Left renal cortex interstitium (tissue), 4 donors: ENCODE measurements at places on chromosomes 6 and 20. TPM values are rescaled to one million over a fixed set of nuclear protein-coding genes. Genes with fewer than 3 reads are reported as not detected.

Gene CPNE5
- polyA plus RNA-seq: 13.2 TPM

DNA sequence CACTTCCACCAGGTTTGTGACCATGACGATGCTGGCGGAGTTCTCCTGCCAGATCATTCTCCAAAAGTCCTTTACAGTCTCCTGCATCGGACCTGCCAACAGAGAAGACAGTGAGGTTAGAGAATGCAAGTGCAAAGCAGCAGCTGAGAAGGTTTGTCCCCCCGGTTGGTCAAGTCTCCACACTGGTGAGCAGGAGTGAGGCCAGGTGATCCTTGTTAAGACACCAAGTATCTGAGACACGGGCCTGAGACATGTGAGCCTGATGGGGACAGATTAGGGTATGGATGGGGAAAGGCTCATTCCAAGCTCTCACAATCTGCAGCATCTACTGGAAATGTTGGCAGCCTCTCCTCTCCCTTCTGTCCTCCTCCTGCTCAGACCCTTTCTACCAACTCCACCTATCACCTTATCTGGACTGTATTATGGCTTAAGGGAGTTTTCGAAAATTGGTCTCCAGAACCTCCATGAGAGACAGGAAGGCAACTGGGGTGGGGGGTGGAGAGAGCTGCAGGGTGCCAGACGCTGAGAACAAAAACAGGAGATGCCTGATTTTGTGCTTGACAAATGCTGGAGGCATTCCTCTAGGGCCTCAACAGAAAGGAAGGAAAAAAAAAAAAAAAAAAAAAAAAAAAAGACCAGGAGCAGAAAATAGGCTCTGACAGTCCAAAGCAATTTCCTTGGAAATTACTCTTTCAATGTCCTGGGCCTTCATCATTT, 500.4 kb upstream of the CHD6 start:
- DNase-seq: no peak

Gene HRH3
- polyA plus RNA-seq: 0.08 TPM

DNA sequence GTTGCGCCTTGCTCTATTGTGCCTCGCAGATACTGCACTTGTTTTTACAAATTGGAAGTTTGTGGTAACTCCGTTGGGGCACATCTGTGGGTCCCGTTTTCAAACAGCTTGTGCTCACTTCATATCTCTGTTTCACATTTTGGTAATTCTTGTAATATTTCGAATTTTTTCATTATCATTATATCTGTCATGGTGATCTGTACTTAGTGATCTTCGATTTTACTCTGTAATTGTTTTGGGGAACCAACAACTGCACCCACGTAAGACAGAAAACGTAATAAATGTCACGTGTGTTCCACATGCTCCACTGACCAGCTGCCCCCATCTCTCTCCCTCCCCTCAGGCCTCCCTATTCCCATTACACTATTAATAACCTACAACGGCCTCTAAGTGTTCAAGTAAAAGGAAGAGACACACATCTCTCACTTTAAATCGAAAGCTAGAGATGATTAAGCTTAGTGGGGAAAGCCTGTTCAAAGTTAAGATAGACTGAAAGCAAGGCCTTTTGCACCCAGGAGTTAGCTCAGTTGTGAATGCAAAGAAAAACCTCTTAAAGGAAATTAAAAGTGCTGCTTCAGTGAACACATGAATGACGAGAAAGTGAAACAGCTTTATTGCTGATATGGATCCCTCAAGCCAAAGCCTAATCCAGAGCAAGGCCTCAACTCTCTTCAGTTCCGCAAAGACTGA, 26.9 kb downstream of the TTLL2 start:
- DNase-seq: no peak

DNA sequence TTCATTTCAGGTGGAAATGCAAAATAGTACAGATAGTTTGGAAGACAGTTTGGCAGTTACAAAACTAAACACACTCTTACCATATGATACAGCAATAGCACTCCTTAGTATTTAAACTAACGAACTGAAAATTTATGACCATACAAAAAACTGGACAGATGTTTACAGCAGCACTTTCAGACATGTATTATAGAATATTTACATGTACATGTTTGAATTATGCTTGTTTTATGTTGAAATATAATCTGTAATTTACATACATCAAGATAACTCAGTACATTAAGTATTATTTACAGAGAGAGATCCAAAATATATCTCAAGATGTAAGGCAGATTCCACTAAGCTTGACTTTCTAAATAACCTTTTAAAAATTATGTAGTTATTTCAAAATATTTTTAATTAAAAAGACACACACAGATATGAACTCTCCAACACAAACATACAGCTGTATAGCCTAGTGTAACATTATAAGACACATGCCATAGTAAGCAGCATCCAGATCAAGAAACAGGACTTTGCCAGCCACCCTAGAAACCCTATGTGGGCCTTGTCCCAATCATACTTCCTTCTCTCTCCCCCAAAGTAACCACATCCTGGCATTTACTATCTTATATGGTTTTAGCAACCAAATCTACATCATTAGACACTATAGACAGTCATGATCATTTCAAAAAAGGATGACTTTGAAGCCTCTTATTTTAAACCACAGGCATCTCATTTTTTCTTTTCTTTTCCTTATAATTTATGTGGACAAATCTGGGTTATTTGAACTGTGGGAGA, 82.2 kb downstream of the MAN1A1 start:
- DNase-seq: no peak

- no peak for DNase-seq
These were observed 3.1 kb downstream of the DSP start for GRCh38 chr6:7544597-7544996.

GRCh38 chr6:163844357-163844756, 429.8 kb downstream of the QKI start:
- DNase-seq: no peak

- no peak for DNase-seq
These were observed 70.8 kb upstream of the RIPOR2 start for GRCh38 chr6:25006565-25007001.

- DNase-seq: no peak
These were observed 34.0 kb upstream of the FOXO3 start for GRCh38 chr6:108526739-108527174.

Gene CLPSL1
- 0.73 TPM for polyA plus RNA-seq

Gene NRSN1
- polyA plus RNA-seq: 0.88 TPM

DNA sequence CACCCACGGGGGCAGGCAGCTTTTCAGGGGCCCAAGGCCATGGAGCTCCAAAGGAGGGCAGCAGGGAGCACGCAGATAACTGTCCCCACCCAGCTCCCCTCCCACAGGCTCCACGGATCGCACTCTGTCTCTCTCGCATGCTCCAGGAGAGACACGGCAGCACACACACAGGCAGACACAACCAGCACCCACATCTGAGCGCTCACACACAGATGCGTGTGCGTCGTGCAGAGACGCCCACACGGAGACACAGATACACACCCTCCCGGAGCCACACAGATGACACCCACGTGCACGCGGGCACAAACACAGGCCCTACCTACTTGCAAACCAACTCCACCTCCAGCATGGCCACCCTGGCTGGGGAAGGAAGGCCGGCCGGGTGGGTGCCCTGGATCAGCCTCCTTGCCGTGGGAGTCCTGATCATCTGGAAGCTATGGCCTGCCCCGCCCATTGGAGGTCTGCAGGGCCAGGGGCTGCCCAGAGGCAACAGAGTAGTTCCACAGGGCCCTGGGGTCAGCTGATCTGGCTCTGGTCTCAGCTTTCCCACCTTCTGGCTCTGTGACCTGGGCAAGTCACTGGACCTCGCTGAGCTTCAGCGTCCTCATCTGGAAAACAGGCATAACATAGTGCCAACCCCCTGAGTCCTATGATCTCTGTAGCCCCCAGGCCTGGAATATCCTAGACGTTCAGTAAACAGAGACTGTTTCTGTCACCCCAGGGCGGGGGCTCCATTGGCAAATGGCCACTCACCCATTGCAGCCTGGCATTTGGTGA, 31.5 kb downstream of the AAR2 start:
- DNase-seq: no peak

- DNase-seq: no peak
These were observed 33.6 kb upstream of the SENP6 start for GRCh38 chr6:75568100-75568499.

Gene TFAP2B
- 17.2 TPM for polyA plus RNA-seq

Gene GMEB2
- polyA plus RNA-seq: 8.2 TPM

GRCh38 chr20:5660346-5660745, 89.9 kb upstream of the SHLD1 start:
- DNase-seq: no peak

- DNase-seq: no peak
These were observed 230.8 kb downstream of the BCAS1 start for GRCh38 chr20:53839423-53840176.

Gene CCN6
- 3.1 TPM for polyA plus RNA-seq

DNA sequence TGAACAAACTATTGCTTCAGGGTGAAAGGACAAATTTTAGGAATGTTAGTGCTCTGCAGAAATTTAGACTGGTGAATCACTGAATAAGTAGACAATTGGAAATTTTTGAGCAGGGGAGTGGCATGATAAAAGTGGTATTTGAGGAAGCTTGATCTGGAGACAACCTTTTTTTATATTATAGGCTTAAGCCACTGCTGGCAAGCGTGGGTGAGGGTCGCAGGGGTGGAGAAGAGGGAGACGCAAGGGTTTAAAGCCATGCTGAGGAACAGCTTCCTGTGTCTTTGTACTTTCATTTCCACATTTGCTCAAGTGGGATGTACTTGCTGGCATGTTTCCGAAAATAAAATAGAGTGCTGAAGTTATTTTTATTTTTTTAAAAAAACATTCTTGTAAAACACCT, 23.7 kb downstream of the NCOA7 start:
- DNase-seq: no peak

DNA sequence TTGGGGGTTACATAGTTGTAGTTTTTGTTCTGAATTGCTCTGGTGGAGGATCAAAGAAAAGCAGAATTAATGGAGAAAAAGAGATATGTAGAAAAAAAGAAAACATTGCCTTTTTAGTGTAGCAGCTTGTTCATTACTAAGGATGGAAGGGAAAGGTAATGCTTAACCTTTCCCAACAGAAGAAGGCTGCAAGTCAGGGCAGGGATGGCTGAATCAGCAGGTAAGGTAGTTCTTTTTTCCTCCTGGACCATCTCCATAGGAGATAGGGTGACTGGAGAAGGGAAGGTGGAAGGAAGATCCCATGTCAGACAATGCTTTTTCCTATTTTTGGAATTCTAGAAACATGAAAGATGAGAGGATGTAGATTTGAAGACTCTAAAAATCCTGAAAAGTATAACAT, 79.4 kb upstream of the SUPT3H start:
- DNase-seq: no peak

DNA sequence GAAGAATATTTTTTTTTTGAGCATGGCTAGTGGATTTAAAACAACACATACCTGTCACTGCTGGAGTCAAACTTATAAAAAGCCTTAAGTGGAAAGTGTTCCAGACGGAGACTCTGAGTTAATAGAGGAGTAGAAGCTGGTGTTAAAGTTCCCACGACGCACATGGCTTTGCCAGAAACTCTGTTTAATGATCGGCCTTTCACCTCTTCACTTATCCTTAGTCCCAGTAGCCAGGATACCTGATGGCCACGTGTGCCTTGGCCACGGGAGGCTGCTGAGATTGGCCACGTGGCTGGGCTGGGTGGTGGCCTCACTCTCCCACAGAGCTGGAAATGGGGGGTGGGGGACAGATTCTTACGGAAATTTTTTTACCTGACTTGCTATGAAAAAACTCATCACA, 333.1 kb downstream of the ZFAND3 start:
- DNase-seq: no peak

DNA sequence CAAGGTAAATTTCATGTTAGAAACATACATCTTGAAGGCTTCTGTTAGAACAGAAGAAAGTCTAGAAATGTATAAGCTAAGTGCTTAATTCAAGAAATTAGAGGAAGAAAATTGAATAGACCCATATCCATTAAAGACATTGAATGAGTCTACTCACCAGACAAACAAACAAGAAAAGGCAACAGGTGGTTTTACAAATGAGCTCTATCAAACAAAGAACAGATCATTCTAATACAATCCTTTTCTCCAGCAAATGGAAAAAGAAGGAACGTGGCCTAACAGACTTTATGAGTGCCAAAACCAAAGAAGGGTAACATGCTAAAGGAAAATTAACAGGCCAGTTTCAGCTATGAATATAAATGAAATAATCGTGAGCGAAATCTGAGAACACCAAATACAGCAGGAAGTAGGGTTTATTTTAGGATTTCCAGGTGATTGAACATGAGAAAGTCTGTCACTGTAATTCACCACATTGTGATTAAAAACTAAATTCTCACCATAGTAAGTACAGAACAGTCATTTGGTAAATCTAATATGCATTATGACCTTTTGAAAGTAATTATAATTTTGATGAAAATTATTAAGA, 22.6 kb downstream of the MTHFD1L start:
- no peak for DNase-seq

Gene EDN3
- polyA plus RNA-seq: 6.0 TPM

DNA sequence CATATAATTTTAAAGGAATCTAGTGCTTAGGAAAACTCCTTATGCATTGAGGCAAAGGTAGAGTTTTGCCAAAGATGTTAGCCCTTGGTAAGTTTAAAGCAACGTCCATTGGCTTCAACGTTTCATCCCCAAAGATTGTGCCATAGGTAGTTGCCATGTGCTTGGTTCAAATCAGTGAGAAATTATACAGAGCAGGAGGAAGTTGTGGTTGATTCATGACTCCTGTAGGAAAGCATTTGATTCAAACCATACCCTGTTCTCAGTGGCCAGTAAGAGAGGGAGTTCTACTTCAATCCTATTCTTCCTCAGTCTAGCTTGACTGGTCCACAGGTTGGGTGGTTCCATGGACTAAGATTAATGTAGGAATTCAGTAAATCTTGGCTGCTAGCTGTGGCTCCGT, 535.6 kb downstream of the QKI start:
- no peak for DNase-seq

DNA sequence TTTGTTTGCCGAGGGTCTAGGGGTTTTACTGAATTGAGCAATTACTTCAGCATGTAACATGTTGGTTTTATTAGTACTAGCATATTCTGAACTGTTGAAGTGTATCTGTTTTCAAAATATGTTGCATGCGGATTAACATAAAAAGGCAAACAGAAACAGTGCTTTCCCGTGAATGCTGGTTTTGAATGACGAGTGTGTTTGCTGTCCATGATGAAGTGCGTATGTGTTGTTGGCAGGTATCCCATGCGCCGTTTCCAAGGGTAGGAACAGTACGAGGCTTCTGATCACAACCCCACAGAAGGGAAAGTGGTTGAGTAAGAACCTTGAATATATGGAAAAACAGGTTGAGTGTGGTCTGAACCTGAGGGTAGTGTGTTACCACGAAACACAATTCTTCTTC, 232.9 kb downstream of the SAMD5 start:
- DNase-seq: no peak

DNA sequence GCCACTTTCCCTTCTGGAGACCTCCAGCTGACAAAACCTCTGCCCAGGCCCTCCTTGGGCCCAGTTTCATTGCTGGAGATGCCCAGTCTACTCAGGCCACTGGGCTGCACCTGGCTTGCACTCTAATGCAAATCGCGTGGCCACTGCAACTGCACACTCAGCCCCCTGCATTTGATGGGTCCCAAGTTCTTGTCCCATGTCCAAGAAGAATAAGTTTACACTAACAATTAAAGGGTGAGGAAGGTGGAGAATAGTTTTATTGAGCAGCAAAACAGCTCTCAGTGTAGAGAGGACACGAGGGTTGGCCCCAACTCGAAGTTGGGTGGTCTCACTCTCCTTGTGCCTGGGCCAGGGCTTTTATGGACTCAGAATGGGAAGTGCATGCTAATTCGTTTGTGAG, 31.9 kb upstream of the THEMIS start:
- no peak for DNase-seq

GRCh38 chr6:35558571-35558970, 45.9 kb upstream of the TULP1 start:
- no peak for DNase-seq

- DNase-seq: no peak
These were observed 71.1 kb downstream of the TOX2 start for GRCh38 chr20:43985608-43986316.

GRCh38 chr6:4308364-4308763, 173.0 kb upstream of the ECI2 start:
- no peak for DNase-seq
